Stimulated activated CD4-positive, alpha-beta T cell treated with anti-CD3 and anti-CD28 coated beads, Interleukin-12 subunit alpha, Interleukin-12 subunit beta, amount 100 ng/mL, for 4 hours (primary cell): ENCODE measurements at places on chromosomes 6 and 20.

GRCh38 chr6:7129784-7130569 lies 22.2 kb downstream of the RREB1 start:
- no peak for DNase-seq

DNA sequence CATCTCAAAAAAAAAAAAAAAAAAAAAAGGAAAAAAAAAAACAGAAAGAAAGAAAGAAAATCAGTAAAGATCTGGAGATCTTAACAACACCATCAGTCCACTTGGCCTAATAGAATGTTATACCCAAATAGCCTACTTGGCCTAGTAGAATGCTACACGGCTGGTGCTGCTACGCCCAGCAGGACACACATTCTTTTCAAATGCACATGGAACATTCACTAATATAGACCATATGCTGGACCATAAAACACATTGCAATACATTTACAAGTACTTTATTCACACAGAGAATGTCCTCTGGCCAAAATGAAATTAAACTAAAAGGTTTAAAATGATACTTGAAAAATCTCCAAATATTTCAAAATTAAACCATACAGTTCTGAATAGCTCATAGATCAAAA lies 80.0 kb upstream of the TNFAIP3 start:
- DNase-seq, result no peak

GRCh38 chr20:51442602-51443001 lies 99.9 kb downstream of the NFATC2 start:
- no peak for DNase-seq

DNA sequence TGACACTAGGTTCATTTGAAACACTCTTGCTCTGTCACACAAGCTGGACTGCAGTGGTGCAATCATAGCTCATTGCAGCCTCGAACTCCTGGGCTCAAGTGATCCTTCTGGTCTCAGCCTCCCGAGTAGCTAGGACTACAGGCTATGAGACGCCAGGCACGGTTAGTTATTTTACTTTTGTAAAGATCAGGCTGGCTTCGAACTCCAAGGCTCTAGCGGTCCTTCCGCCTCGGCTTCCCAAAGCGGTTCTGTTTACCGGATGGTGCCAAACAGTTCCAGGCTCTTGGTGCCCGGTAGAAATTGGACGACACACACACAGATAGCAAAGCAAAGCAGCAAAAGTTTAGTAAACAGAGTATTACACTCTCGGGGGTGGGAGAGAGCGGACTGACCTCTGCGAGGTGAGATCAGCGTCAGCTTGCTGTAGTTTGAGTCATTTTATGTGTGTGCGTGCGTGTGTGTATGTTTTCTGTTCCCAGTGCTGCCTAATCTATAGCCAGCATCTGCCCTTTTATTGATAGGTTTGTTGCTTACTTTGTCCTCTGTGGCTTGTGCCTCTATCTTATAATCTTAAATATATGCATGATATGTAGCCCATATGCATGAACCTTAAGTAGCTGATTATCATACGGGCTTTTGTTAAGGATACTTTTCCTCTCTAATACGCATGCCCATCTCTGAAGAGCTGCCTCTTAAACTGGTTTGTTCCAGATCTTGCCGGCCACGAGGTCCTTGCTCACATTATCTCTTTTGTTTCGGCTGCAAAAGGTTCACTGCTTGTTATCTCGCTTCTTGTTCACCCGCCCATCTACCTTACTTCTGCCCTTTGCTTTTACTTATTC lies 75.2 kb downstream of the OR2B2 start:
- DNase-seq, result no peak

DNA sequence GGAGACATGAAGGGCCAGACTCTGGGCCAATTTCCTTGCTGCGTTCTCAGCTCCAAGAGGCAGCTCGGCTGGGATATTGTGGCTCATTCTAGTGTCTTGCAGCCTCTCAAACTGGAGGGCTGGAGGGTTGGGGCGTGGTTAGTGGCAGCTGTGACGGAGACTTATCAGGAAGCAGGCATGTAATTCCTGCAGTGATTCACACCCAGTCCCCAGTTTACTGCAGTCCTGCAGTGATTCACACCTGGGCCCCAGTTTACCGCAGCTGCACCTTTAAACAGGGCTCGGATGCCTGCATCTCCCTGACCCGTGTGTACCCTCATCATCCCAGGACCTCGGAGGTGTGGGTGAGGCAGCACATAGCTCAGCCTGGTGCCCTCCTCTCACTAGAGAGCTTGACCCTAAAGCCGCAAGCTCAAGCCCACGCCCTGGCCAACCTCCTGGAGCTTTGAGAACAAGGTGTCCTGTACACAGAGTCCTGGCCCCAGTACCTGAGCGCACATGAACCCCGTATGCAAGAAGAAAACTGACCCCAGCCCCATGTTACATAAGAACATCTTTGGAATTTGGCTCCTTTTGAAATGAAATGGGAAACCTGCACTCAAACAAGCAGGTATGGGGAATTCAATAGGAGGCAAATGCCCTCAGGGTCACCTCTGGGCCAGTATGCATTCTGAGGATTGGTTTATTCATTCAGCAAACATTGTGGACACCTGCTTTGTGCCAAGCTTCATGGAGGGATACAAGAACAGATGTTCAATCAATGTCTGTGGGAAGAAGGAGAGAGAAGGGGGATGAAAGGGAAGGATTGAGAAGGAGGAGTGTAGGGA lies 55.3 kb upstream of the FAM83D start:
- DNase-seq, result no peak

- DNase-seq, result no peak
These were observed 6.6 kb downstream of the ECI2 start for GRCh38 chr6:4128748-4129147.

DNA sequence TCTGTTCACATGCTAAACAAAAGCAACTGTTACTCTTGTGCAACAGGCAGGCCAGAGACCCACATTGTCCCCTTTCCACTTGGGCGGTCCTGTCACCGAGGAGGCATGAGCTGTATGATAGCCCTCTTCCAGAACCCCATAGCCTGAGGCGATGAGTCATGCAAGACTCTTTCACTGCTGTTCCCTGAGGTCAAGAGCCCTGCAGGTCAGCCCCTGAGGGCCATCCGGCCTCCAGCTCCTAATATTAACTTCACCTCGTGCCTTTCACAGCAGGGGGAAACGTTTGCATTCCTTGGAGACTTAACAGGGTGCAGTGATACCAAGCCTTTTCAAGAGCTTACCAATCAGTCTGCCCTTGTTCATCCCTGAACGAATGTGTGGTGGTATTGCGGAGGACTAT lies 253.3 kb upstream of the ECI2 start:
- no peak for DNase-seq
